ENCODE measurements at places on chromosomes 16 and 17. TPM values are rescaled to one million over a fixed set of nuclear protein-coding genes. Genes with fewer than 3 reads are reported as not detected.

Gene WNT3
- 84.9 TPM for total RNA-seq

Gene USP31
- 22.0 TPM for total RNA-seq

Gene C16orf74
- 11.0 TPM for total RNA-seq

Gene TBX2
- total RNA-seq: 2.9 TPM

Gene MMP25
- 0.51 TPM for total RNA-seq

Gene TBC1D3B
- 17.5 TPM for total RNA-seq

Gene NECAB2
- not detected for total RNA-seq

Gene VPS4A
- 39.2 TPM for total RNA-seq

Data from suprapubic skin (tissue), 4 donors.